C1 segment of cervical spinal cord (tissue), 14 donors: ENCODE measurements at places on chromosomes 4 and X.

DNA sequence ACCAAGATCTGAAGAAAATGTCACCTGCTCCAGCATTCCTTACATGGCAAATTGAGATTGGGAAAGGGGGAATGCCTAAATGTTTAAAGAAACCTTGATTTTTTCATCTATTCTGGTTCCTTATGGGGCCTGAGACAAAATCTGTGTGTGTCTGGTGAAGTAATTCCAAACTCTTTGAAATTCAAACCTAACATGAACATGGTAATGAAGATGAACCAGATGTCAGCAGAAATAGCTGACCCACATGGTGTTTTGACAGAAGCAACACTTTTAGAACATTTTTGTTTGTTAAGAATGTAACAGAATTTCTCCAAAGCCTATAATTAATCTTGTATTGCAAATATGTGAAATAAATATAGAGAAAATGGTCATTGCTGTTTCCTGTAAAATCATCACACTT, 133.0 kb downstream of the PARM1 start:
- DNase-seq: no peak

GRCh38 chr4:94527556-94528233, 76.0 kb downstream of the PDLIM5 start:
- DNase-seq: no peak

DNA sequence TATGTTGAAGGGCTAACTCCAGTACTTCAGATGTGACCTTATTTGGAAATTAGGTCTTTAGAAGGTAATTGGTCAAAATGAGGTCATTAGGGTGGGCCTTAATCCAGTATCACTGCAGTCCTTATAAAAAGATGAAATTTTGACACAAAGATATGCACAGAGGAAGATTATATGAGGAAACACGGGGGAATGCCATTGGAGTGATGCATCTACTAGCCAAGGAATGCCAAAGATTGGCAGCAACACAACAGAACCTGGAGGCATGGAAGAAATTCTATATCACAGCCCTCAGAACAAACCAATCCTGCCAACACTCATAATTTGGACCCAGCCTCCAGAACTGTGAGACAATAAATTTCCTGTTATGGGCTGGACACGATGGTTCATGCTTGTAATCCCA, 17.6 kb downstream of the TRIM61 start:
- DNase-seq: no peak

DNA sequence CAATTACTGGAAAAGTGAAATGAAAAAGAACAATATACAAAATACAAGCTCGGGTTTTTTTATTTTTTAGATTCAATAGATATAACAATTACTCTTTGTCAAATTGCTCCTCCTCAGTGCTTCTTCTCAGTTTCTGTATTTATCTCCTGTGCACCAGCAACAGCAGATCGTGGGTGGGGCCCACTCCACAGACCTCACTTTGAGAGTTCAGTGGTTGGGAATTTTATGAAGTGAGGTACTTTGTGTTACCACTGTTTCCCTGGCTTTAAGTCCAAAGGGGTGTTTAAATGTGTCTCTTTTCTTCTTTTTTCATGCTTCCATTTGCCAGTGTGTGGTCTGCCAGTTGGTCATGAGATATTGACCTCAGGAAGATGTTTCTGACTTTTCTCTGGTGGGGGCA, 54.4 kb downstream of the KIT start:
- DNase-seq: no peak
